Activated naive CD8-positive, alpha-beta T cell treated with anti-CD3 and anti-CD28 coated beads, Interleukin-2, amount 10 ng/mL, durations not matched to agents 7 days and 5 days (primary cell): ENCODE measurements at places on chromosomes 1 and 21. TPM values are rescaled to one million over a fixed set of nuclear protein-coding genes. Genes with fewer than 3 reads are reported as not detected.

DNA sequence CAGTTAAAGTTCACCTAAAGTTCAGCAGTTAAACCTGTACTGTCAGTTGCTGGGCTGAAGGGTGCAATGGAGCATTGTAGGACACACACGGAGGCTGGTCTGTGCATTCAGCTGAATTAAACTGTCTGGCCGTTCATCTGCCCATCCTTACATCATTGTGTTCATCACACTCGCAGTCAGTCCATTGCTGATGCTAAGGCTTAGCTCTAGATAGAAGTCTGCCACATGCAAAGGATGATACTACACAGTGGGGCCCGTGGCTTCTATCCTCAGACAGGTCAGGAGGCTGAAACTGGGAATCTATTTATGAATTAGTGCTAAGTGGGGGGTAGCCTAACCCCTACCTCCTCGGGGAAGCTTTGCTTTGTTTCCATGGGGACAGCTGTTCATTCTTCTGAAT lies 60.4 kb downstream of the CNIH3 start:
- no peak for DNase-seq

DNA sequence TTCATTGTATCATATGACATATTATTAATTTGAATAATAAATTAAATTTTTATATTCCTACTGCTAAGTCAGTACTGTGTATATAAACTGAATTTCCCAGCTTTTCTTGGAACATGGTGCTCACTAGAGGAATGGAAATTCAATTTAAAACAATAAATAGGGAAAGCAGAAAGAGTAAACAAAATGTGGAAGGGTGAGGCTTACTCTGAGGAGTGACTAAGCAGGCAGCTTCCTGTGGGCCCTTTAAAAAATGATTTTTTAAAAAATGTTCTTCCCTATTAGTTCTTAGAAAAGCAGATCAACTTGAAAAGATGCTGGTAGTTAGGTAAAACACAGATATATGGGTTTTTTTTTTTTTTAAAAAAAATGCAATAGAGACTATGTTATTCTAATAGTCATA lies 49.5 kb upstream of the S1PR1 start:
- DNase-seq: no peak

- DNase-seq: no peak
Measured at GRCh38 chr1:46289976-46290375, 13.4 kb downstream of the LRRC41 start.

KCNE2 gene
- not detected for total RNA-seq

- DNase-seq: no peak
Measured at GRCh38 chr1:205263580-205264190, 35.9 kb downstream of the TMCC2 start.

GRCh38 chr1:168236836-168237611 lies 11.2 kb downstream of the SFT2D2 start:
- no peak for DNase-seq

DNA sequence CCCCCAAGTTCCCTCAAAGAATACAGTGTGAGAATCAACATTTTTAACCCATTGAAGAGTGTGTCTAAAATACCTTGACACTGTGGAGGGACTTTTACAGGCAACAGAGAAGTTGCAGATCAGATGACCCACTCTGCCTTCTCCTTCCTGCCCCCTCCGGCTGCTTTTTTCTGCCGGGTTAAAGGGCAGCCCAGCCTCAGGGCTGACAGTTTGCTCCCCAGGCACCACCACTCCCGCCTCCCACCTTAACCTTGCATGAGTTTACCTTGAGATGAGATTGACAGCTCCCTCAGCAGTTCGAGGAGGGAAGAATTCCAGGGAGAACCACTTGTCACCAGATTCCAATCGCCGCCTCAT lies 3.2 kb downstream of the MTHFR start:
- DNase-seq: peak; percentile 46

DNA sequence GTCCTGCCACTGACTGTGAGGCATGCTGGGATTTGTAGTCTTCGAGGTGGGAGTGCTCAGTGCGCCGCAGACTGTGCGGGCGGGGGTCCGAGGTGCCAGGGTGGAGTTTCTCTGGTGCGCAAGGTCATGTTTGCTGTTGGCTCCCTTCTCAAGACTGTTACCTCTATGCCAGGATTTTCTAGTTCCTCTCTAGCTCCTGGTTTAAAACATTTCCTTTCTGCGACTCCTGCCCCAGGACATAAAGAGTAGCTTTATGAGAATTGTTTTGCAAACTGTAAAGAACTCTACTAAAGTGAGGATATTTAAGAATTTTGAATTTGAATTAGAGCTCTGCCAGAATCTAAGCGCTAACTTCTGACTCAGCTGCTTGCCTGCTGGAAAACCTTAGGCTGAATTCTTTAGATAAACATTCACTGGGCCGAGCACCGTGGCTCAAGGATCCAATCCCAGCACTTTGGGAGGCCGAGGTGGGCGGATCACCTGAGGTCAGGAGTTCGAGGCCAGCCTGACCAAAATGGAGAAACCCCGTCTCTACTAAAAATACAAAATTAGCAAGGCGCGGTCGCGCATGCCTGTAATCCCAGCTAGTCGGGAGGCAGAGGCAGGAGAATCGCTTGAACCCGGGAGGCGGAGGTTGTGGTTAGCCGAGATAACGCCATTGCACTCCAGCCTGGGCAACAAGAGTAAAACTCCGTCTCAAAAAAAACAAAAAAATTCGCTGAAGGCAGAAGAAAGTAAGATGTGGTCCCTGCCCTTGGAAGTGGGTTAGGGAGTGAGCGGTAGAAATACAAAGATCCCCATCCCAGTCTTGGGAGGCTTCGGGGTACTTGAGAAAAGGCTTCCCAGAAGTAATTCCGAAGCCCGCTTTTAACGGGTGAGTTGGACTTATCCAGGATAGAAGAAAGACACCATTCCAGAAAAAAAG lies 992 bp upstream of the USP48 start:
- no peak for DNase-seq

SPATA6 gene
- 0.83 TPM for total RNA-seq

ORC1 gene
- total RNA-seq: 25.7 TPM

- DNase-seq: peak; percentile 42
Measured at GRCh38 chr1:110605901-110606656, at the start of gene KCNA2. TSS of gene KCNA2 (minus strand) at chr1:110606358. CDS start at chr1:110604782, 1,576 bp downstream.

TMED5 gene
- 48.2 TPM for total RNA-seq

- DNase-seq: no peak
Measured at GRCh38 chr1:204834752-204835151, 35.9 kb upstream of the NFASC start.

- peak; percentile 33 for DNase-seq
Measured at GRCh38 chr21:33541105-33541711, 709 bp downstream of the GART start.

ADORA3 gene
- total RNA-seq: 0.20 TPM

SRSF4 gene
- 129 TPM for total RNA-seq

- DNase-seq: no peak
Measured at GRCh38 chr1:168708698-168709404, 20.2 kb downstream of the DPT start.

GRCh38 chr1:42379794-42380585 lies 602 bp upstream of the RIMKLA start:
- no peak for DNase-seq

DNA sequence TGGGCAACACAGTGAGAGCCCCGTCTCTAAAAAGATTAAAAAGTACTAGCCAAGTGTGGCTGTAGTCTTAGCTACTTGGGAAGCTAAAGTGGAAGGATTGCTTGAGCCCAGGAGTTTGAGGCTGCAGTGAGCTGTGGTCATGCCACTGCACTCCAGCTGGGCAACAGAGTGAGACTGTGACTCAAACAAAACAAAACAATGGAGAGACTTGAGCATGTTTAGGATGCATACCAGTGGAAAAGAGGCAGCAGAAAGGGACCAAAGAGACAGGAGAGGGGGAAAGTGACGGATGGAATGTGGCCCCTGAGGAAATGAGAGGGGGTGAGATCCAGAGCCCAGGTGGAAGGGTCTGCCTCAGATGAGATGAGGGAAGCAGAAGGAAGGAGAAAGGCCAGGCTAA lies 358.9 kb downstream of the RPS6KC1 start:
- DNase-seq: no peak

GRCh38 chr1:25821630-25822091 lies 1.9 kb downstream of the MTFR1L start:
- no peak for DNase-seq

KRTAP20-4 gene
- total RNA-seq: not detected

XCL2 gene
- 15.4 TPM for total RNA-seq

DNA sequence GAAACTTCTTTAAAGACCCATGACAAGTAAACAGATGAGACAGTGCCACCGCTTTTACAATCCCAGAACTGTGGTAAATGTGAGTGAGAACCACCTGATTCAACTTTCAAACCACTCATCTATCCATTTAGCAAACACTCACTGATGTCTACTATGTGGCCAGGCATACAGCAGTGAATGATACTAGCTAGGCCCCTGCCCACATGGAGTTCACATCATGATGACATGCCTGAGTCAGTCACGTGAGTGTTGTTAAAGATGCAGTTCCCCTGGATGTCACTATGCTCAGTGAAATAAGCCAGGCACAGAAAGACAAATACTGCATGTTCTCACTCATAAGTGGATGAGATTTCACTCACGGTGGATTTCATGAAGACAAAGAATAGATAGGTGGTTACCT lies 28.4 kb downstream of the STX6 start:
- no peak for DNase-seq

DNA sequence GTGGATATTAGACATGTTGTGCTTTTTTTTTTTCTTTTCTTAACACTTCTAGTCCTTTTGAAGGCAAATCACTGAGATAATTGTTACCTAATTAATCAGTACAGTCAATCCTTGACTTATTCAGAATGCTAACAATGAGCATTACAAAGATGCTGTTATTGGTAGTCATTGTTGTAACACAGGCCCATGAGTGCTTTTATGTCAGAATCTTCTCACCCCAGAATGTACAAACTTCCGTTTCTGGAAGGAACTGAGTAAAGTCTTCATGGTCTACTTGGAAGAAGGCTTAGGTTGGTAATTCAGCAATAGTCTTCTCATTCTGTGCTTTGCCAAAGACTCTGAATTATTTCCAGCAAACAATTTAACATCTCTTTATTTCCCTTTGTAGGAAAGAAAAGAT lies 3.1 kb downstream of the KCNK1 start:
- DNase-seq: no peak

GRCh38 chr21:39855595-39855994 lies 11.6 kb upstream of the PCP4 start:
- DNase-seq: no peak

MPL gene
- not detected for total RNA-seq

GRCh38 chr1:2526824-2527555 lies 594 bp upstream of the PANK4 start:
- no peak for DNase-seq

GFI1 gene
- 56.4 TPM for total RNA-seq

DNA sequence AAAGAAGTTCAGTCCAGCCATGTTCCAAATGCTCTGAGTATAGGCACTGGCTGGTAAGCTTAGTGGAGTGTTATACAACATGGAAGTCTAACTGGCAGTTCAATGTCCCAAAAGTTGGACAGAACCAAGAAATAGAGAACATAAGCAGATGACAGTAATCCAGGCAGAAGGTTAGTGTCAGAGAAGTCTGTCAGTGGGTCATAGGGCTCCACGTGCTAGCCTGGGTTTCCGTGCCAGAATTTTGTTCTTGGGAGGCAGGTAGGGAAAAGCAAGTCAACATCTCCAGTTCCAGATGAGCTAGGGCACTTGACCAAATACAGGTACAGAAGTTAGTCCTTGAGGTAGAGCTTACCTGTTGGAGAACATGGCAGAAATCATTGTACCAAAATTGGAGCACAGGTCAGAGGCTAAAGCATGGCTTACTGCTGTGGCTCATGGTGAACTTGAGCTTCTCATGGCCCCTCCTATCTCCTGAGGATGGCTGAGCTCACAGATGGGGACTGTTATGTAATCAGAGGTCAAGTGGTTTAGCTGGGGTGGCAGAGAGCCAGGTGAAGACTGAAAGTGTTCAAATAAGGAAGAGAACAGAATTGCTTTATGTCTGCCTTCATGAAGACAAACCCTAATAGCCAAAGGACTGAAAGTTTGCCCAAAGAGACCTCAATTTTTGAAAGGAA lies 170.8 kb downstream of the NFIA start:
- no peak for DNase-seq

CREG1 gene
- 9.8 TPM for total RNA-seq

DNA sequence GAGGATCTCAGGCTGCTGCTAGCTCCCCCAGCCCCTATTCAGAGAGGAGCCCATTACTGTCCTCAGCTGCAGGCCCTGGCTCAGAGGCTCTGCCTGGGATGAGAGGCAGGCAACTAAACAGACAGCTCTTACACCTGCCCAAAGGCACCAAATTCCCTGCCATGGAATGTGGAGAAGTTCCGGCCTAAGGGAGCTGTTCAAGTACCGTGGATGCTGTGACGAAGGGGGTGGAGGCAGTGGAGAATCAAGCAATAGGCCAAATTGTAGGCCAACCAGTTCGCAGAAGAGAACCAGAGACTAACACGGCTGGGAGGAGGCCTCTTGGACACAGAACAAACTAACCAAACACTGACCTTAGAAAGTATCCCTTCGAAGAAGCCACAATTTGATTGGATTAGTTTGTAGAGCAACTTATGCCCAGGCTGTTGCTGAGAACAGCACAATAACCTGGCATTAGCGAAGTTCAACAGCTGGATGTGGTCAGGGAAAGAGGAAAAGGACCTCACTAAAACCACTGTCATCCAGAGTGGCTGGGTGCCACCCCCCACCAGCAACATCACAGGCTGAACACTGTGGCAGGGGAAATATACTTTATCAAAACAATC lies 3.6 kb downstream of the C1orf174 start:
- no peak for DNase-seq

GRCh38 chr1:216750031-216750627 lies 26.9 kb upstream of the ESRRG start:
- DNase-seq: no peak
